ENCODE measurements at places on chromosomes 4 and X. TPM values are rescaled to one million over a fixed set of nuclear protein-coding genes. Genes with fewer than 3 reads are reported as not detected.

DNA sequence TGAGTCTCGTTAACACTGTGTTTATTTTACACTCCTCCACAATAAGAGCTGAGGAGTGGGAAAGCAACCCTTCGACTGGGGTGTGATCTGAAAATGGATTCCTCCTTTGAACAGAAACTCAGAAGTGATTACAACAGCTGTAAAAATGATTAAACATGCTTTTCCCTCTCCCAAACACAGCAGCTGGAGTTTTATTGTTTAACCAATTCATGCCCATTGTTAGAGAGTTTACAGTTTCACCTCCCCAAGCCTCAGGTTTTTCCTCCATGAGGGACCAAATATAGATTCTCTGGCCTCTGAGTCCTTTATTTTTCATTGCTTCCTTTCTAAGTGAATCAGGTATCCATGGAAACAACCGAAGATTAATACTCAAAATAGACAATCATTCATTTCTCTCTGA lies 263.0 kb upstream of the TAPT1 start:
- DNase-seq: no peak

DNA sequence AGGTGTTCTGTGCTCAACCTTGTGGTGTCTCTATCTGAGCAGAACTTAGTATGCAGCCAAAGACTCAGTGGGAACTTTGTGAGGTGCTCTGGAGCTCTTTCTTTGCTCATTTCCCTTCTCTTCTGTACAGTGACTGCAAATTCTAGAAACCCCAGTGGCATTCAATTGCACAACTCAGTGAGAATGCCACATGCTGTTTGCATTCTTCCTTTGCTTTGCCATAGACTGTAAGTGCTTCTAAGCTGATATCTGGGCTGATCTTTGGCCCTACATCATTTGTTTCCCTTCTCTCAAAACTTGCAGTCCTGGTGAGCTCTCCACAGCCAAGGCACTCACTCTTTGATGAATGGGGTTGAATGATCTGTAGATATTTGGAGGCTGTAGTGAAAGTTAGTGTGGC lies 7.0 kb downstream of the PNMA3 start:
- no peak for DNase-seq

- DNase-seq: no peak
Observed at GRCh38 chr4:129641179-129641578, 545.2 kb downstream of the C4orf33 start.

GRCh38 chr4:13527192-13527980 lies 16.9 kb downstream of the NKX3-2 start:
- DNase-seq: no peak

DNA sequence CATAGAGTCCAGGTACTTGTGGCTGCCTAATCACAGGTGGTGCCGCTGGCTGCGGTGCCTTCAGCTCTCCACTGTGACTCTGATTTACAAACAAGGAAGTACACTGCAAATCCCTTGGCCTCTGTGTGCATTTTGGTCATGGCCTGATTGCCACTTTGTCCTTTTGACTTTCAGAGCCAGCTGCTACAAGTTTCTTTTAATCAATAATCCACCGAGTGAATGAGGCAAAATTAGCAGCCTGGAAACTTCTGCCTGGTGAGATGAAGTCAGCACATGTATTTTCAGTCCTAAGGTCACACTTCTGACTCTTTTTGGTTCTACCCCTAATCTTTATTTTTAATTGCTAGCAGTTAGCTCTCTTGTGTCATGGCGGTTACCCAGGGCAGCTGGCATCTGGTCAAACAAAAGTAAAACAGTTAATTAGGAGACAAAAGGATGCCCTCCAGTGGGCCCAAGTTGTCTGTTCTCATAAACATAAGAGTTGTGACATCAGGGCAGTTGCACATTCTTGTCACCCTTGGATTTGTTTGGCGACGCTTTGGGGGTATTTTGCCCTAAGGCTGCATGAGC lies 62.3 kb upstream of the LNX1 start:
- no peak for DNase-seq

Gene FAM241A
- 4.7 TPM for total RNA-seq

- no peak for DNase-seq
Observed at GRCh38 chrX:75151827-75152592, 4.1 kb downstream of the ABCB7 start.

DNA sequence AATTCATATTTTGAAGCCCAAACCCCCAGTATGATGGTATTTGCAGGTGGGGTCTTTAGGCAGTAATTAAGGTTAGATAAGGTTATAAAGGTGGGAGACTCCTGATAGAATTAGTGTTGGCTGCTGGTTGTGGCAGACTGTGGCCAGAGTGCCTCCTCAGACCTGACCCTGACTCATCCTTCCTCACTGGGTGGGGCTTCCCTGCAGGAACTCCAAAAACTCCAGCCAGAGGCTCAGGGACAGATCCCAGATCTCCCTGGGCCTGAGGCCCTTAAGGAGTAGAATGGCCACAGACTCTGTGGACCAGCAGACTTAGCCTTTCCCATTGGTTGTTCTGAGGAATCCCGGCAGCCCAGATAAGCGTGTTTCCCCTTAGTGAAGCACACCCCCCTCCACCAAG lies 463.0 kb upstream of the CPEB2 start:
- DNase-seq: no peak

GRCh38 chr4:180280726-180281297 lies 1962.4 kb upstream of the TENM3 start:
- DNase-seq: no peak

Gene CABS1
- not detected for total RNA-seq

Gene MAP7D2
- total RNA-seq: 0.21 TPM

Gene H2BW2
- total RNA-seq: not detected

DNA sequence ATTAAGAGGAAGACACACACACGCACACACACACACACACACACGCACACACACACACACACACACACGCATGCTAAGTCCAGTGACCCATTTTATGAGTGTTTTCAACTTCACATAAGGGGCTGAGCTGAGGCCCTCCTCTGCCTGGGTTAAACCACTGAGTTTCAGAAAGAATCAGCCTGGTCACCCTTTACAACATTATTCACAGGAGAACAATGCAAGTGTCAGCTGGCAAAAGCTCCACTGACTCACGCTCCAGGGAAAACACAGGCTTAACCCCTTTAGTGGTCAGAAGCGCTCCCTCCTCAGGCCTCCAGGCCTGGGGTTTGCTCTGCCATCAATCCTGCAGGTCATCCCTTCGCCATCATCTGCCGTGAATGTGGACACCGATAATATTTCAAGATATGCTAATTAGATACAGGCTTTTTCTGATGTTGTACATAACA lies 46.9 kb downstream of the ACOX3 start:
- no peak for DNase-seq

DNA sequence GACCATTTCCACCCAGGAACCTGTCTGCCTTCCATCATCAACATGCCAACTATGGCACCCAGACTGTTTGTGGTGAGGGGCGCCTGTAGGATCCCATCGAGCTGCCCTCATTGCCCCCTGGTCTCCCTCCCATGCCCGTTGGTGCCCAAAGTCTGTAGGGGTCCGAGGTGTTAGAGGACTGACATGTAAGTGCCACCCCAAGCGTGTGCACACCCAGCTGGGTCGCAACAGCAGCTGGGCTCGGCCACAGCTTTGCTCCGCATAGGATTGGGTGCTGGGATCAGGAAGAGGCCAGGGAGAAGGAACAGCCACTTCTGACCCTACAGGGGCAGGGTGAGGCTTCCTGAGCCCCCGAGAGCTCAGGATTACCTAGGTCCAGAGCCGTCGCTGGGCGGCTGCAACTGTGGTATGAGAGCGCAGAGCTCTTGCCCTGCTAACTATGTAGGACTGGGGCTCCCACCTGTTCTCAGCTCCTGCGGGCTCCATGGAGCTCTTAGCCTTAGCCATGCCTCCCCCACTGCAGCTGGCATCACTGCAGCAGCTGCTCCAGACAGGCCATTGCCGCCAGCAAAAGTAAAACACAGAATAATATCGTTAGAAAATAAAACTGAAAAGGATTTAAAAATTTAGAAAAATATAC lies 1160.3 kb downstream of the FSTL5 start:
- DNase-seq: no peak

Measured in urinary bladder (tissue), 4 donors.